Stimulated activated CD8-positive, alpha-beta memory T cell treated with anti-CD3 and anti-CD28 coated beads, Interleukin-15, amount 100 ng/mL, for 24 hours (primary cell): ENCODE measurements at places on chromosomes 3 and 15.

DNA sequence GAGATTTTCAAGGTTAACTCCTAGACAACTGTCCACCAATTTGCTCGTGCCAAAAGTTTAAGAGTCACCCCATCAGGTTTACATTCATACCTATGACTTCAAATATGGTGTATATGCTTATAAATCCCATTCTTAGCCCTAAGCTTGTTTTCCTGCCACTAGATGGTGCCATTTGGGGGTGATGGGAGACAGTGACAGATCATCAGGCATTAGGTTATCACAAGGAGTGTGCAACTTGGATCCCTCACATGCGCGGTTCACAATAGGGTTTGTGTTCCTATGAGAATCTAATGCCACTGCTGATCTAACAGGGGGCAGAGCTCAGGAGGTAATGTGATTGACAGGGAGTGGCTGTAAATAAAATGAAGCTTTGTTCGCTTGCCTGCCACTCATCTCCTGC, 182.7 kb downstream of the CNTN6 start:
- DNase-seq = no peak

GRCh38 chr3:96266395-96267190, 547.8 kb upstream of the EPHA6 start:
- no peak for DNase-seq

- no peak for DNase-seq
Observed at GRCh38 chr15:40333922-40334492, 6.7 kb downstream of the CCDC9B start.

GRCh38 chr15:42728560-42728959, 8.4 kb downstream of the CDAN1 start:
- DNase-seq = no peak

DNA sequence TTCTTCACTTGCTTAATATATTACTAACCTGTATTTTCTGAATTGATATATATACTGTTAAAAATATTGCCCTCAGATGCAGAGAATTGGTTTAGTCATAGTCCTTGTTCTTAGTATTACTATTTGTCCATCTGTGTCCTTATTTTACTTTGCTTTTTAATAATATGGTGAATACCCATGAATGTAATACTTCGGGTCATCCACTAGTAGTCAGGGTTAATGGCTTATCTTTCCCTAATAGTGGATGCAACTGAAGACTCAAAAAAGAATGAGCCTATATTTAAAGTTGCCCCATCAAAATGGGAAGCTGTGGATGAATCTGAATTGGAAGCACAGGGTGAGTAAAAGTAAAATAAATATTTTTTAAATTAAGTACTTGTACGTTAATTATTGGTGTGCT, 36.5 kb downstream of the U2SURP start:
- no peak for DNase-seq

DNA sequence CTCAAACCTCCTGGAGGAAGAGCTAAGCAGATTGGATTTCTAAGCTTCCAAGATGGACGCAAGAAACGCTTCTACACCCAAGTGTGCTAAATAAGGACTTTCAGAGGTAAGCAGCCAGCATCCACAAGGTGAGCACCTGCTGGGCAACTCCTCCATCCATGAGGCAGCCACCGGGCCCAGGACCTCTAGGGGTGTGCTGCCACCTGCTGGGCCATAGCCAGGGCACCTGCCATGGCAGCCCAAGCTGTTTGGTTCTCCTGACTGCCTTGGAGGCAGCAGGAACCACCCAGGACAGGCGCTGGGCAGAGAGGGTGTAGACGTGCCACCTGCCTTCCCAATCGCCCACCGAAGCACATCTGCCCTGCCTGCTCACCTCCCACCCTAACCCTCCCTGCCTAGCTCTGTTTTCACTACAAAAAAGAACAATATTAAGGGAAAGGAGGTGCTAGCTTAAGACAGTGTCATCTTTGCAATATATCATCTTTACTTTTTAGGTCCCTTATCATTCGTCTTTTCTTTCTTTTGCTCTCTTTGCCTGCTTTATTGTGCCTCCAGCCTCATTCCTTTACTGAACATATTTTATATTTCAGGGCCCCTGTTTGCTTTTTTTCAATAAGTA, 12.9 kb downstream of the C15orf62 start:
- peak; percentile 52 for DNase-seq

- no peak for DNase-seq
Observed at GRCh38 chr15:34119291-34119690, 17.4 kb downstream of the PGBD4 start.
